Heart right ventricle (tissue), 16 donors: ENCODE measurements at places on chromosomes 7 and 10. TPM values are rescaled to one million over a fixed set of nuclear protein-coding genes. Genes with fewer than 3 reads are reported as not detected.

DNA sequence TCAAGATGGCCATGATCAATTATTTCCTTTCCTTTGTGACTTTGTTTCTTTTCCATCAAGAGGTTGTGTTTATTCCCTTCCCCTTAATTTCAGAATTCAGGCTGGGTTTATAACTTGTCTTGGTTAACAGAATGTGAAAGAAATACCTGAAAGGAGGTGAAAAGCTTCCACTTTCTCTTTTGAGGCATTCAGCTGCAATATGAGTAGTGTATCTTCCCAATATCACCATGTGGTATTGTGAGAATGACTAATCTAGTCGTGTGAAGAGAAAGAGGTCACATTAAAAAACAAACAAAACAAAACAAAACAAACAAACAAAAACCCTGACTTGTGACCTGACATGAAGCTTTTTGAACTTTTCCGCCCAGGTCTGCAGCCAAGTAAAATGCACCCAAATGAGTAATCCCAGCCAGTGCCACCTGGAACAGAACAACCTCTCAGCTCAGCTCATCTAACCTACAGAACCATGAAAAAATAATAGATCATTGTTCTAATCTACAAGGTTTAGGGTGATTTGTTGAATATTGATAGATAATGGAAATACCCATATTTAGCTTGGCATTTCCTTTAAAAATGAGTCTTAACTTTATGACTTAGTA is 70.8 kb upstream of the TEX47 start:
- DNase-seq = no peak

DNA sequence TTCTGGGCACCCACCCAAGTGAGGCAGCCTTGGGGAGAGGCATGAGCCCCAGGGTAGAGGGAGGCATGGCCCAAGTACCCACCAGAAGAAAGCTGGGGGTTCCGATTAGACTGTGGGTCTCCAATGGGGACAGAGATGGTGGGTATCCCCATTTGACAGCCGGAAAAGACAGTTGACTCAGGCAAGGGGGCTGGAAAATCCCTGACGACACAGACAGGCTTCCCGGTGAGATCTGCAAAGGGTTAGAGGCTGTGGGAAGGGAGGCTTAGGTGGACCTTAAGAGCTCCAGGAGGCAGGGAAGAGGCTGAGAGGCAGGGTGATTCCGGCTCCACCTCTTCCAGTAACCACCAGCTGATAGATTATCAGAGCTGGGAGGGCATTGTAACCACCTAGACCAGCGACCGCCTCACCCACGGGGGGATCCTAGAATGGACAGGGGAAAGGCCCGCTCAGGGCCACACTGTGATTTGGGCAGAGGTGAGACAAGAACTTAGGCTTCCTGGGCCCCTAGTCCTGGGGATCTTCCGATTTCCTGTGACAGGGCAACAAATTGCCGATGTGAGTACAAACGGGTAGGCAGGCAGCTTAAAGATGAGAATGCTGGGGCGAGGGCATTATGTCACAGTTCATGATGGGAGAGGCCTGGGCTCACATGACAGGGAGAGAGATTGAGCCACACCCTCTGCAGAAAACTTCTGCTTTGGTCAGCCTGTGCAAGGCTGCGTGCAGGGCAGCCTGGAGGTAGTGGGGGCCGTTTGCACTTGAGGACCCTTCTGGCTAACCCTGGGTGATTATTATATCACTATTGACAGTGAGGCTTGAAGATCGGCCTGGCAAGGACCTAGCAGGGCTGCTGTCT is 5.4 kb downstream of the TBATA start:
- DNase-seq = no peak

DNA sequence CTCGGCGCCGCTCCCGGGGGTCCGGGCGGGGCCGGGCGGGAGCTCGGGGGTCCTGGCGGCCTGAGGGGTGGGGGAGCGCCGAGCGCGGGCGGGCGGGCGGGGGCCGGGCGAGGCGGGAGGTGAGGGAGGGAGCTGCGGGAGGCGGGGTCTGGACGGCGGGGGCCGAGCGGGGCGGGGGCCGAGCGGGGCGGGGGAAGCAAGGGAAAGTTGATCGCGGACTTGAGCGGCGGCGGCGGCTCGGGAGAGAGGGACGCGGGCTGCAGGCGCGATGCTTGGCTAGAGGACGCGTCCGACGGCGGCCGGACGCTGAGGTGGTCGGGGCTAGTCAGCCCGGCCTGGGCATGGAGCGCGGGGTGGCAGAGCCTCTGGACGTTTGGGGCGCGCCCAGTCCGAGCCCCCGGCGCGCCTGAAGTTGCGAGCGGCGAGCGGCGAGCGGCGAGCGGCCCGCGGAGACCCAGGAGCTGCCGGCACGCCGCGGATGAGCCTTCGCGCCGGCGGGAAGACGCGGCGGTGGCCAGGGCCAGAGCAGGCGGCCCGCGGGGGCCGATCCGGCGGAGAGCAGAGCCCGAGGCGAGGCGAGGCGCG is at the start of gene CDH23:
CDH23 (plus strand) TSS at position 210 of the 585 bp plus-strand sequence. CDS start 42,912 bp downstream, outside the sequence.
- DNase-seq = peak; percentile 60

Gene PLPP4
- total RNA-seq = not detected

GRCh38 chr7:1694611-1695511 is 24.8 kb downstream of the ELFN1 start:
- no peak for DNase-seq

Gene ZWINT
- total RNA-seq = 0.61 TPM

- no peak for DNase-seq
Measured at GRCh38 chr7:131012477-131013031, 278.5 kb upstream of the KLF14 start.

- no peak for DNase-seq
Measured at GRCh38 chr7:124718032-124718766, 47.4 kb downstream of the GPR37 start.

DNA sequence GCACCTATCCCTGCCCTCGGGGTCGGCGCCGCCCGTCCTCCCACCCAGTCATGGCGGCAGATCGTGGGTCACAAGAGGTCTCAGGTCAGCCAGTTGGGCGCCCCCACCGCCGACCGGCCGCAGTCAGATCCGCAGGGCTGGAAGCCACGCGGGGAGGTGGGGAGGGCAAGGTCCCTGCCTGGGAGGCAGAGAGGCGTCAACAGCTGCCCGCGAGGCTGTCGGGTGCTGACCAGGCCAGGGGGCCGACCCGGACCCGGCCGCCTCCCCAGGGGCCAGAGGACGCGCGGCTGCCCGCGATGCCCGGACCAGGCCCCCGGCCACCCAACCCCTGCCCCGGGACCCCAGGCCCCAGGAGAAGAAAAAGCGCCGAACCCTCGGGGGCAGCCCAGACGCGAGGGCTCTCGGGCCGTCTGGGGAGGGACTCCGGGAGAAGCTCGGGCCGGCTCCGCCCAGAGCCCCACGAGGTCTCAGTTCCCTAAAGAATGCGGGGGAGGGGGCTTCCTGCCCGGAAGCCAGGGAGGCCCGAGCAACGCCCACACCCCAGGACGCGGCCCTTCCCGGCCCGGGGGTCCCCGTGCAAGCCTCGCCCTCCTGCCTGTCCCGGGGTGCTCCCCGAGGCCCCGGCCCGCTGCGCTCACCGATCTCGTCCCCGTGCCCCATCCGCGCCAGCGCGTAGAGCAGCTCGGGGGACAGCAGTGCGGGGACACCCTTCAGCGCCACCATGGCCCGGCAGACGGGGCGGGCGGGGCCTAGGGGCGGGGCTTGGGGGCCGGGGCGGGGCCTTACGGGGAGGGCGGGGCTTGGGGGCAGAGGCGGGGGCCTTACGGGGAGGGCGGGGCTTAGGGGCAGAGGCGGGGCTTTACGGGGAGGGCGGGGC is at the start of gene FUOM:
FUOM (minus strand) TSS at position 735 of the 877 bp plus-strand sequence; CDS start at position 723, 12 bp downstream.
- DNase-seq = peak; percentile 66

Gene ADAM12
- 2.0 TPM for total RNA-seq

Gene SLC16A12
- total RNA-seq = 2.8 TPM
